ENCODE measurements at places on chromosomes 3 and 15.

DNA sequence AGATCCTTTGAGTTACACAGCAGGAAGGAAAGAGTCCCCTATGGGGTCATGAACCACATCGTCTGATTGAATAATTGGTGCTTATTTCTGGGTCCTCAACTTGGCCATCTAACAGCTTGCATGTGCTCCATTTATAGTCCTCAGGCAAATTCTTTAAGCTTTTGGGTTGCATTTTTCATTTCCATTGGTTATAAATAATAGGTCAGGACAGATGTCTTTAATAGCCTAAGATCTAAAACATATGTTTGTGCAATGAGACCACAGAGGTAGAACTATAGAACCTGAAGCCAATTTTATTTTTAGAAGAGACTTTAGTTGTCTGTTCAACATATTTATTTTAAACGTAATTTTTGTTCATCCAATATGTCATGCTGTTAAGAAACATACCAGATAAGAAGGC is 43.2 kb downstream of the CD200R1L start:
- DNase-seq: no peak

DNA sequence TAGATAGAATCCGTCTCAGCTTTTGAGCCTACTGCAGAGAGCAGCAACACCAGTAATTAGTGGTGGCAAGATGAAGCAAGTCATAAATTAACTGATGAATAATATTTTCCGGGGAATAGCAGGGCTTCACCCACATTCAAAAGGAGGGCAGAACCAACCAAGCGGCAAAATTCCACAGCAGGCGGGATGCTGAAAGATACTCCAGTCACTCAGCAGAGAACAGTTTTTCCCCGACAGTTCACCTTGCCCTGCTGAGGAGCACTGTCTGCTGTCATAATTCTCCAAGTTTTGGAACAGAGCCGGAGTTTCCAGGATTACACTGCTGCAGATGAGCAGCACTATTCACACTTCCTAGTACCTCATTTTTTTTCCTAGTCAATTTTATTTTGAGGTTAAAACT is 274.7 kb downstream of the CD47 start:
- DNase-seq: no peak

GRCh38 chr3:190169243-190169642 is 48.5 kb upstream of the P3H2 start:
- no peak for DNase-seq

- peak; percentile 63 for DNase-seq
Observed at GRCh38 chr3:14467814-14468620, 65.6 kb downstream of the SLC6A6 start.

- DNase-seq: no peak
Observed at GRCh38 chr15:85401108-85401774, 20.8 kb downstream of the AKAP13 start.

GRCh38 chr3:85142626-85143025 is 183.8 kb downstream of the CADM2 start:
- DNase-seq: no peak

Data from hepatocyte (in vitro differentiated cells).